Caco-2 (cell line): ENCODE measurements at places on chromosomes 6 and 20.

GRCh38 chr6:45027126-45027525 lies 301.0 kb upstream of the RUNX2 start:
- no peak for DNase-seq
- H3K27me3 ChIP-seq: no peaks in the 10 kb centered on the region
- no peaks in the 10 kb centered on the region for H3K4me1 ChIP-seq
- H3K4me3 ChIP-seq: no peak overlapping the region
- H3K36me3 ChIP-seq: no peaks in the 10 kb centered on the region
- no peak overlapping the region for H3K27ac ChIP-seq

- H3K27ac ChIP-seq: no peak overlapping the region
- H3K36me3 ChIP-seq: no peaks in the 10 kb centered on the region
- no peaks in the 10 kb centered on the region for H3K27me3 ChIP-seq
- DNase-seq: no peak
- H3K4me3 ChIP-seq: no peak overlapping the region
These were observed 55.2 kb upstream of the NOX3 start for GRCh38 chr6:155510879-155511278.

DNA sequence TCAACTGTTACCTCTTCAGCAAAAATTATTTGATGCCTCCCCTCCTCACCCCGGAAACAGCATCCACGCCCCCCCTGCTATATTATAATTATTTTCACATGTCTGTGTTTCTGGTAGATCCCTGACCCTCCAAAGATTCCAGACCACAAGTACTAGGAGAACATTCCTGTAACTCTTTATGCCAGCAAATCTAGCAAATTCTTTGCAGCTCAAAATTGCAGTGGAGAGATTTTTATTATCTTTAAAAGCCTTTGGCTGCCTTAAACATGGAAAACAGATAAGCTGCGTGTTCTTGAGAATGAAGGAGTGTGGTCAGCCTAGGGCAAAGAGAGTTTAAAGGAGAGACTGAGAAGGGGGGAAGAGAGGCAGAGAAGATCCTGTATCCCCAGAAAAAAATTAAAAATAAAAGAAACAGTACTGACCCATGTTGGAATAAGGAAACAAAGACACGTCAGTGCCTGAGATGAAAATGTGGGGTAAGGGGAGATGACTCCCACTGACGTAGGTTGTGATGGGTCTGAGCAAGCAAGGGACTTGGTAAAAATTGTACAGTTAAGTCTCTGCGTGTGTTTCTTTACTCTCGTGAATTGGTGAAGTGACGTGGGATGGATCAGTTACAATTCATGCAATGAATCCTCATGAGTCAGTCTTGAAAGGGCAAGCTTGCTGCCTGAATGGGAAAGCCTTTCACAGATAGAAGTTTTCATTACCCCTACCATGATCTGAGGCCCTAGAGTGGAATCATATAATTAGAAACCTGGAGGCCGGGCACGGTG lies 8.3 kb downstream of the ID4 start:
- H3K27ac ChIP-seq: no peak overlapping the region
- DNase-seq: no peak
- no peaks in the 10 kb centered on the region for H3K4me1 ChIP-seq
- H3K27me3 ChIP-seq: no peaks in the 10 kb centered on the region; the same call in 1 of the 2 replicates
- no peaks in the 10 kb centered on the region for H3K36me3 ChIP-seq

DNA sequence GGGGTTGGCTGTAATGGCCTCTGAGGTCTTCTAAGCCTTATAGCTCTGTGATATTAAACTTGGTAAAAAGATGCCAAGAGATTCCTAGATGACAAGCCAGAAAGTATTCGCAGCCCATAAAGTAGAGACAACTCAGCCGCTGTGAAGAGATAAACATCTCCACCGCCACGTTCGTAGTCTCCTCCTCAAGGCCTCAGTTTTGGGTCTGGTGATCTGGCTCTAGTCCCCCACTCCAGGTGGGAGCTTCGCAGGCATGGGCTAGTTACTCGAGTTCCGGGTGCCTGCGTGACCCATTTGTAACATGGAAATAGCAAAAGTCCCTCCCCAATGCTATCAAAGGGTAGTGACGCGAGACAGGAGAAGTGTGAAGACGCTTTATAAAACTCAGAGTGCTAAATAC lies 28.3 kb upstream of the AFDN start:
- no peaks in the 10 kb centered on the region for H3K27me3 ChIP-seq
- no peak overlapping the region for H3K4me3 ChIP-seq
- H3K27ac ChIP-seq: peak overlapping the region; percentile 58
- peaks cover 16% of the 10 kb centered on the region for H3K4me1 ChIP-seq
- DNase-seq: no peak

GRCh38 chr6:149212206-149212605 lies 105.3 kb upstream of the TAB2 start:
- H3K27ac ChIP-seq: no peak overlapping the region
- no peak for DNase-seq
- H3K4me1 ChIP-seq: no peaks in the 10 kb centered on the region

DNA sequence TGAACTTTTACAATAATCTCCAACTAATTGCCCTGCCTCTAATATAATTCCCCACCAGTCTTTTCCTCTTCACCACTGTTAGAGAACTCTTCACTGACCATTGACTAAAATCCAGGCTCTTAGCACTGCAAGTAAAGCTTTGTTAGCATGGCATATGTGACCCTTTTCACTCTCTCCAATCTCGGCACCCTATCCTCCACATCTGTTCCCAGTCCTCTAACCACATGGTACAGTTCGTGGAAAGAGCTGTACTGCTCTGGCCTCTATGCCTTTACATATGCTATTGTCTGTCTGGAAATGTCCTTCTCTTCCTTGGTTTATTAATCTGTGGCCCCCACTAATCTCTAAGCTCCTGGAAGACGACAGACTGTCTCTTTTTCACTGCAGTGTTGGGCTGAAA lies 63.0 kb upstream of the EIF2S2 start:
- H3K36me3 ChIP-seq: no peaks in the 10 kb centered on the region
- H3K27ac ChIP-seq: no peak overlapping the region
- DNase-seq: no peak
- 0 out of 2 replicates have a peak, but pooled peaks cover 4% of the 10 kb centered on the region for H3K4me1 ChIP-seq

DNA sequence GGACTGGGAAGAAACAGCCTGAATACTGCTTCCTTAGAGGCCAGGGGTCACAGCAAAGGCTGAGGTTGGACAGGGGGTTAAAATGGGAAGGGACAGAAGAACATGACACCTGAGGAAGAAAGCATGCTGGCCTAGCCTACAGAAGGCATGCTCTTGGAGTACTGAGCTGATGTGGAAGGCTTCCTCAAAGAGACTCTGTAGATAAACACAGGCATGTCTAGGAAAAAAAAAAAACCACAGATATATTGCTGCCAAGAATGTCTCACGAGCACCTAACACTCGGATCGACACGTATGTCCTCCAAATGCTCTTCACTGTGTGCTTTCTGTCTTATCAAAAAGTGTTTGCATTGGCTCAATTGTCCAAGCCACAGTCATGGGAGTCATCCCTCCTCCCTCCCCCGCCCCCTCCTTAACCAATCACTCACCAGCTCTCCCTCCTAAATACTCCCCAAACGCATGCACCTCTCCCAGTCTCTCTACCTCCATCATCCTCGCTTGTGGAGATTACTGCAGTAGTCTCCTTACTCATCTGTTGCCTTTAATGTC lies 101.1 kb upstream of the LRFN2 start:
- H3K27me3 ChIP-seq: no peaks in the 10 kb centered on the region
- H3K4me3 ChIP-seq: no peak overlapping the region
- H3K27ac ChIP-seq: no peak overlapping the region
- H3K4me1 ChIP-seq: no peaks in the 10 kb centered on the region
- H3K36me3 ChIP-seq: no peaks in the 10 kb centered on the region

- no peak overlapping the region for H3K27ac ChIP-seq
- DNase-seq: no peak
- no peaks in the 10 kb centered on the region for H3K27me3 ChIP-seq
- H3K4me3 ChIP-seq: no peak overlapping the region
- no peaks in the 10 kb centered on the region for H3K36me3 ChIP-seq
- no peaks in the 10 kb centered on the region for H3K4me1 ChIP-seq
These were observed 96.7 kb upstream of the MC3R start for GRCh38 chr20:56151834-56152233.

DNA sequence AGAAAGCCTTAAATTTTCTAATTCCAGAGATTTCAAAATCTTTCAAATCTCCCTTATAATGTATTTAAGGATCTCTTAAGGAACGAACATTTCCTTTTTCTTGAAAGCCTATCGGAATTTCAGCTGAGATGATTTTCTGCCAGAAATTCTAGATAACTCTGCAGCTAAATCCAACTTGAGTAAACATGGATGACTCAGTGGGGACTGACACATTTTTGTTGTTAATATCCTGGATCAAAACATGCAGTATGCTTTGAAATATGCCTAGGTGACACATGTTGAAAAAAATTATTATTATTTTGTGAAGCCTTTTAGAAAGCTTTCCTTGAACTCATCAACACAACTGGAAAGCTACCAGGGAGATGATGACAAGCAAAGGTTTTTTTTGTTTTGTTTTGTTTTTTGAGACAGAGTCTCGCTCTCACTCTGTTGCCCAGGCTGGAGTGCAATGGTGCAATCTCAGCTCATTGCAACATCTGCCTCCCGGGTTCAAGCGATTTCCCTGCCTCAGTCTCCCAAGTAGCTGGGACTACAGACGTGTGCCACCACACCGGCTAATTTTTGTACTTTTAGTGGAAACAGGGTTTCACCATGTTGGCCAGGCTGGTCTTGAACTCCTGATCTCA lies 140.1 kb upstream of the SNX9 start:
- H3K27me3 ChIP-seq: no peaks in the 10 kb centered on the region
- H3K4me3 ChIP-seq: no peak overlapping the region
- DNase-seq: no peak
- H3K36me3 ChIP-seq: no peaks in the 10 kb centered on the region
- H3K4me1 ChIP-seq: no peaks in the 10 kb centered on the region

DNA sequence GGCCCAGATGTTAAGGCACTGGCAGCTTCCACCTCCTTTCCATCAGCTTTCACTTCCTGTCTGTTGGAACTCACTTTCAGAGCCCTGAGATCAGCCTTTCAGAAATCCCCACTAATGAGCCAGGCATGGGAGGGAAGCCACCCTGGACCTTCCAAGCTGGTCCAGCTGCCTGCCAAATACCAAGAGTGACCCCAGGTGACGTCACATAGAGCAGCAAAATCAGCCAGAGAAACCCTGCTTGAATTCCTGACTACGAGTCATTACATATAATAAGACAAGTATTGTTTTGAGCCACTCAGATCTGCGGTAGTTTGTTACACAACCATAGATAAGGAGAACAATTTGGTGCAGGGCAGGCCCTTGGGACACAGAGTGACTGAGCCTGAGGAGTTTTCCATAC lies 556.0 kb upstream of the JAG1 start:
- peak; percentile 69 for DNase-seq
- H3K27ac ChIP-seq: peak overlapping the region; percentile 40
- H3K4me3 ChIP-seq: no peak overlapping the region
- no peaks in the 10 kb centered on the region for H3K36me3 ChIP-seq

GRCh38 chr6:29951882-29952281 lies 9.6 kb downstream of the HLA-A start:
- no peaks in the 10 kb centered on the region for H3K27me3 ChIP-seq
- no peaks in the 10 kb centered on the region for H3K36me3 ChIP-seq
- no peaks in the 10 kb centered on the region for H3K4me1 ChIP-seq
- H3K4me3 ChIP-seq: no peak overlapping the region

- DNase-seq: peak; percentile 79
- no peaks in the 10 kb centered on the region for H3K27me3 ChIP-seq
- no peaks in the 10 kb centered on the region for H3K4me1 ChIP-seq
- no peak overlapping the region for H3K27ac ChIP-seq
- H3K36me3 ChIP-seq: no peaks in the 10 kb centered on the region
These were observed 70.9 kb downstream of the STK35 start for GRCh38 chr20:2172305-2173175.

- H3K36me3 ChIP-seq: peaks cover 3% of the 10 kb centered on the region
- H3K27ac ChIP-seq: peak overlapping the region; percentile 81
- peak overlapping the region; percentile 54 for H3K4me3 ChIP-seq
These were observed 639 bp upstream of the ZNF335 start for GRCh38 chr20:45972500-45973183.

- H3K27ac ChIP-seq: no peak overlapping the region
- no peaks in the 10 kb centered on the region for H3K36me3 ChIP-seq
- no peaks in the 10 kb centered on the region for H3K27me3 ChIP-seq
- H3K4me3 ChIP-seq: no peak overlapping the region
- no peak for DNase-seq
These were observed 119.6 kb upstream of the FOXO3 start for GRCh38 chr6:108441141-108441540.

- no peak overlapping the region for H3K27ac ChIP-seq
- H3K4me3 ChIP-seq: no peak overlapping the region
- DNase-seq: no peak
These were observed 18.5 kb upstream of the FOXC1 start for GRCh38 chr6:1591243-1591642.

DNA sequence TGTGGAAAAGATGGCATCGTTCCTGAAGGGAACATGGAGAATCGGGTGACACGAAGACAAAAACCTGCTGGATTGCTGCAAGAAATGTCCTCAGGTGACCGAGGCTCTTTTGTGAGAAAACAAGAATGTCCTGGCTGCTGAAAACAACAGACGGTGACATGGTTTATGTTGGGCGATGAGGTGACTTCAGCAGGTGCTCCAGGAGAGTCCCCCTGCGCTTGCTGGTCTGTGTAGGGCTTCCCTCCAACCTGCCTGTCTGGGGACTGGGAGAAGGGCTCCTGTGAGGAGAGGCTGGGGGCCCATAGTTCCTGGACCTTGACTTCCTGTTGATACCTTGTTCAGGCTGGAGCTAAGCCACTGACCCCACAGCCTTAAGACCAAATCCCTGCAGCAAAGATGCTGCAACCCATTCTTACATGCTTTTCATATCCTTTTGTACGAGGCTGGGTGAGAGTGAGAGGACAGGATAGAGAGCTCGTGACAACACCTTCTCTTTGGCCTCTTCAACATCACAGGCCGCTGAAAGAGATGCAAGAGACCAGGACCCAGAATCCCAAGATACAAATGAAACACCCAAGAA lies 134.8 kb downstream of the CD83 start:
- no peak overlapping the region for H3K27ac ChIP-seq
- no peaks in the 10 kb centered on the region for H3K36me3 ChIP-seq
- H3K27me3 ChIP-seq: no peaks in the 10 kb centered on the region
- no peak overlapping the region for H3K4me3 ChIP-seq
- H3K4me1 ChIP-seq: no peaks in the 10 kb centered on the region
- DNase-seq: no peak

- H3K27ac ChIP-seq: no peak overlapping the region
- no peak overlapping the region for H3K4me3 ChIP-seq
- H3K4me1 ChIP-seq: no peaks in the 10 kb centered on the region
- DNase-seq: no peak
- H3K27me3 ChIP-seq: no peaks in the 10 kb centered on the region
These were observed 271.3 kb downstream of the ESR1 start for GRCh38 chr6:152078804-152079203.

- H3K4me1 ChIP-seq: no peaks in the 10 kb centered on the region
- no peak for DNase-seq
- H3K27ac ChIP-seq: no peak overlapping the region
- H3K36me3 ChIP-seq: no peaks in the 10 kb centered on the region
These were observed 172.8 kb upstream of the ARG1 start for GRCh38 chr6:131400054-131400778.

DNA sequence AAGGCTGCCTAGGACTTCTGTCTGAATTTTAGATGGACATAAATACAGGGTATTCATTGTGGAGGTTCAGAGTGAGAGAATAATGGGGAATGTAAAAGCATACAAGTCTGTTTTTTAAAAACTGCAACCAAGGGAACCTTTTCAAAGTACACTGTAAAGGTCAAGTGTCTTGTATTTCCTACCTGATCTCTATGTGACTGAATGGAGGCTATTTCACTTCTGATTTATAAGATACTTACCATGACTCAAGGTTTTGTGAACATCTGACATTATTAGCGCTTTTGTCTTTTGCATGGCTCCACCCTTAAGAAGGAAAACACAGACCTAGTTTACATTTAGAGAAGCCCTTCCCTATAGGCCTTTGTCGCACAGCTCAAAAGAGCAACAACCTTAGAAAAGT lies 126.5 kb downstream of the ZFAND3 start:
- H3K27ac ChIP-seq: no peak overlapping the region
- peaks cover 4% of the 10 kb centered on the region; the same call in 1 of the 2 replicates for H3K4me1 ChIP-seq
- H3K27me3 ChIP-seq: no peaks in the 10 kb centered on the region
- no peak overlapping the region for H3K4me3 ChIP-seq
- DNase-seq: no peak
- H3K36me3 ChIP-seq: no peaks in the 10 kb centered on the region
